ENCODE measurements at places on chromosomes 3 and 15.

DNA sequence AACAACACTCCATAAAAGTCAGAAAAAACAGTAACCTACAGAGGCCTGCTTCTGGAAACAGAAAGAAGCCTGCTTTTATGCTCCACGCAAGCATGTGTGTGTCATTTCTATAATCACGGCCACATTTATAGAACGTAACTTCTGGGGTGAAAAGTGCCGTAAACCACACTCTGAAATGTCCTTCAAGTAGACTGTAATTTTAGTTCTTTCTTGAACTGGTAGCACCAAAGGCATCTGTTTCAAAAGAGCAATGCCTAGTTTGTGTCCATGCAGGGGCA lies 19.5 kb upstream of the CMTM7 start:
- no peak for DNase-seq

GRCh38 chr3:12643010-12643380 lies 20.9 kb downstream of the RAF1 start:
- DNase-seq: no peak

DNA sequence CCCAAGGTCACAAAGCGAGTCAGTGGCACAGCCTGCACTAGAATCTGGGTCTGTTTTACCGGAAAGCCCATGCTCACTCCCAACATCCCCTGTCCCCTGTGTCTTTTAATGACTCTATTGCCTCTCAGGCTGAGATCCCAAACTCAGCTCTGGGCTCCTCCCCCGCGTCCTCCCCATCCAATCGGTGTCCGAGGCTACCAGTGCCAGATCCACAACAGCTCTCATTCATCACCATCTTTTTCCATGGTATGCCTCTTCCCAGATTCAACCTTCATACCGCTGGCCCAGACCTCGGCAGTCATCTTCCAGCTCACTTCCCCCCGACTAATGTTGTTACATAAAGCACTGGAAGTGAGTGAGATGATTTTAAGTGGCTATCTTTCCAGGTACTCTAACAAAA lies 16.1 kb upstream of the KY start:
- no peak for DNase-seq

GRCh38 chr15:92846741-92847140 lies 53.4 kb upstream of the CHD2 start:
- DNase-seq: no peak

- DNase-seq: no peak
Measured at GRCh38 chr3:98136631-98137030, 6.1 kb downstream of the OR5H1 start.

DNA sequence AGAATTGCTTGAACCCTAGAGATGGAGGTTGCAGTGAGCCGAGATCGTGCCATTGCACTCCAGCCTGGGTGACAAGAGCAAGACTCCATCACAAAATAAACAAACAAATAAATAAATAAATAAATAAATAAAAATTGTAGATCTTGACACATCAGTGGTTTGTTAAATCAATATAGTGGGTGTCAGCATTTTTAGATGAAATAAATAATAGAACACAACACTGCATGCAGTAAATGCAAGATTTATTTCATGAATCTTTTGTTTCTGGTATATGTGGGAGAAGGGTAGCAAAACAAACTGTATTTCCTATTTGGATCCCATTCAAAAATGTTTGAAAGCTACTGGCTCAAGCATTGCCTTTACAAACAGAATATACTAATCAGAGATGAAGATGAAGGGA lies 35.6 kb upstream of the CHRM5 start:
- no peak for DNase-seq

GRCh38 chr15:70459312-70459711 lies 304.0 kb downstream of the UACA start:
- DNase-seq: no peak

DNA sequence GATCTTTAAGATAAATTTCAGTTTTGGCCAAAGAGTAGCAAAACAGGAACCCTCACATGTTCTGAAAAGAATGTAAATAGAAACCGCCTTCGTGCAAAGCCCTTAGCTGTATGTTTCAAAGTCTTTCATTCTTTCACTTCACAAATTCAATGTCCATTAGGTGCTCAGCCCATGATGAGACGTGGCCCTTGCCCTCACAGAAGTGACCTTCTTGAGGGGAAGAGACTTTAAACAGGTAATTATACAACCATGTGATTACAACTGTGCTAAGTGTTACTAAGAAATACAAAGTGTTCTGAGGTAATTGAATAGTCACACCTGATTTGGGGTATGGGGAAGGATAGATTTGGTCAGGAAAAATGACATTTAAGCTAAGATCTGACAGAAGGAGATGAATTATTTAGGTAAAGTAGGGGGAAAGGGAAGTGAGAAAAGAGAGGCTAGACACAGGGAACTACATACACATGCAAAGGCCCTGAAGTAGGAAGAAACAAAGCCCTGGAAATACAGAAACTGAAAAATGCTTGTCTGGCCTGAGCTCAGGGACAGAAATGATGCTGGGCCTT lies 19.6 kb downstream of the HSPBAP1 start:
- no peak for DNase-seq

DNA sequence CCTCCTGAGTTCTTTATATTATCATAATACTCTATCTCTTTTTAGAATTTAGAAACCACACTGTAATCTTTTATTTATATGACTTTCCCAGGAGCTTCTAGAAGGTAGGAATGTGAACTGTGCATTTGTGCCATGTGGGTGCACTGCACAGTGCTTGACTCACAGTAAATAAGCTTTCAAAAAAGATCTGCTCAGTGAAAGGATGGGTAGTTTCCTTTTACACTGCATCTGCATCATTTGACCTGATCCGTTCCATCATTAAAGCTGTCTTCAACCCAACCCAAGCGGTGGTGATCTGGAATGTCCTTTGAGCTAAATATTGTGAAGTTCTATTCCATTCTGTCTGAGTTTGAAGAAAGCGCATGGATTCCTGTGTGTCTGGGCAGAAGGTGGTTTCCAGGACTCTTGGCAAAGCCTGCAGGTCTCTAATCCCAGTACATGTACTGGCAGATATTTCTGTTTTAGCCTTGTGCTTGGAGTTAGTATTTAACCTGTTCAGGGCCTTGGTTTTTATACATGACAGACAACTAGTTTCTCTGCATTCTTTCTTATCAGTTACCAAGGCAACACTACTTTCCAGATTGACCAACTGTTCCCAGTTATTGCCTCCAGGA lies 96.7 kb downstream of the DHX30 start:
- DNase-seq: no peak

DNA sequence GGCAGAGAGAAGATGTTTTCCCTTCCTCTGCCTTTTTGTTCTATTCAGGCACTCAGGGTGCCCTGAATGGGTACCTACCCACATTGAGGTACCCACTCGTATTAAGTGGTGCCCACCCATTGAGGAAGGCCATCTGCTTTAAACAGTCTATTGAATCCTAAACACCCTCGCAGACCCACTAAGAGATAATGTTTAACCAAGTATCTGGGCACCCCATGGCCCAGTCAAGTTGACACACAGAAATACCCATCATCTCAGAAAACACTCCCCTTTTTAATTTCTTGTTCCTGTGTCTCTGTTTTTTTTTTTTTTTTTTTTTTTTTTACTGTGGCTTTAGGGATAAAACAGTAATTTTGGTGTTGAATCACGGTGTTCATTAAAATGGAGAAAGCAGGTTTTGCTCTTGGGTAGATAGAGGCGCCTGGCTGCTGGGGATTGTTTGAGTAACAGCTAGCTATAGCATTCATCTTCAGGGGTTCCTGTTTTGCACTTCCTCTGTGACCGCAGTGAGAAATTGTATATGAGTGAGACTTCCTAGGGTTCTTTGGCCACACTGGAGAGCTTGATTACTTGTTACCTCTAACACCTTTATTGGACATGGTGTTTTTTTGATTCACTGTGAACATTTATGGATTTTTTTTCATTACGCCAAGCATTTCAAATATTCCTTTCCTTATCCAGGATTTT lies 259.1 kb downstream of the PTPRG start:
- DNase-seq: no peak

DNA sequence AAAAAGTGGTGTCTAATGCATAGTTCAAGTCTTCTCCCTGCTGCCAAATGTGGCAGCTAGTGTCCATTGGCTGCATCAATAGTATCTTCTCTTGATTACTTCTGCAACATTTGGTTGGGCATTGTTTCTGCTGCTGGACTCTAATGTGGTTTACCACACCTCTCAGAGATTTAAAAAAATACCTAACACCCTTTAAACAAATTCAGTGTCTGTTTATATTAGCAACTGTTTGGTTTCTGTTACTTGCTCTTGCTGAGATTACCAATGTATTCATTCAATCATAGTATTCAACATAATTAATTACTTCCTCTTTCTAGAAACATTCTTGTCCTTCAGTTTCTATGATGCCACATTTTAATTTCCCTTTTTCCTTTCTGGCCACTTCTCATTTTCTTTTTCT lies 20.3 kb upstream of the NECTIN3 start:
- DNase-seq: no peak

DNA sequence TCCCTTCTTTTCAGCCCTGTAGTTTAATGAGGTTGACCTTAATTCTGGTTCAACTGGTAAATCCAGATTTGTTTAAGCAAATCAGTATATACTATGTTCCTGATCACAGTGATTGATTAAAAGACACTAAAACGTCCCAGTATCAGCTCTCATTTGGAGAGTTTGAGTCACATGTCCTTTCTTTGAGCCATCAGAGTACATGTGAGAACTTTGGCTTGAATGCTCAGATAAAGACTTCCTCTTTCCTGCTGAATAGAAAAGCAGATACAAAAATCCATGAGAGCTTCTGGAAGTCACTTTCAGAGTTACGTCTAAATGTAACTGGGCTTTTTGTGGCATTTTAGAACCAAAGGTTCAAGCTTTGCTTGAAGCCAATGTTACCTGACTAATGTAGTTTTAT lies 341.8 kb upstream of the SATB1 start:
- no peak for DNase-seq

GRCh38 chr3:161314836-161315395 lies 56.4 kb downstream of the SPTSSB start:
- DNase-seq: no peak

- DNase-seq: peak; percentile 27
Measured at GRCh38 chr15:50315814-50316630, 39.0 kb downstream of the GABPB1 start.

- no peak for DNase-seq
Measured at GRCh38 chr15:78714890-78715289, 73.9 kb upstream of the CHRNB4 start.

- no peak for DNase-seq
Measured at GRCh38 chr3:97656638-97657037, 107.9 kb upstream of the ARL6 start.

DNA sequence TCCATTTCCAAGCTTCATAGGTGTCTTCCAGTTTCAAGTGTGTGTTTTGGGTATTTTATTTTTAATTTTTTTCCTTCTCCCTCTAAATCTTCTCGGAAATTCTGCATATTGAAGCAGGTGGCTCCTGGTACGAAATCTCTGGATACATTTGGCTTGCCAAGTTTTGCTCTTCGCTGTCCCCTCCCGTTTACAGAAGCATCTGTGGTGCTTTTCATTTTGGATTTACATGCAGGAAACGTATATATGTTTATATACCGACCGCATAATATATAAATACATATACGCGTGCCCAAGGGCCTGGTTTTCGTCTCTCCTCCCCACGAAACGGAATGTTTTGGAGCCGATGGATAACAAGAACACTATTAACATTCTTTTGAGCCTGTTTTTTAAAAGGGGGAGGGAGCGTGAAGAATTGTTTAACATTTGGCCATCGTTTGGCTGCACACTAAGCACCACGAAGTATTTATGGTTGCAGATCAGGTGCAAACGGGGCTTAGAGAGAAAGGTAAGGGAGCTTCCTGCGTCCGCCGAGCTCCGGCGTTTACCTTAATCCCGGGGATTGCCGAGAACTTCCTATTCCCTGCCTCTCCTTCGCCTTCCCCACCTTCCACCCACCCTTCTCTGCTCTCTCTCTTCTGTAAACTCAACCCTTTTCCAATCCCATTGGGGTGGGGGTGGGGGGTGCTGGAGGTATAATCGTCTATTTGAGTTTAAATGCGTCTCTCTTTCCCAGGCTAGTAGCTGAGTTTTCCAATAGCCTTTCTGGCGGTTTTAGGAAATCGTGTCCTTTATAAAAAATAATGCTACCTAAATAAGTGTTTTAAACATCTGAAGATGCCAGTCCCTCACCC lies 1.1 kb upstream of the NLGN1 start:
- no peak for DNase-seq

DNA sequence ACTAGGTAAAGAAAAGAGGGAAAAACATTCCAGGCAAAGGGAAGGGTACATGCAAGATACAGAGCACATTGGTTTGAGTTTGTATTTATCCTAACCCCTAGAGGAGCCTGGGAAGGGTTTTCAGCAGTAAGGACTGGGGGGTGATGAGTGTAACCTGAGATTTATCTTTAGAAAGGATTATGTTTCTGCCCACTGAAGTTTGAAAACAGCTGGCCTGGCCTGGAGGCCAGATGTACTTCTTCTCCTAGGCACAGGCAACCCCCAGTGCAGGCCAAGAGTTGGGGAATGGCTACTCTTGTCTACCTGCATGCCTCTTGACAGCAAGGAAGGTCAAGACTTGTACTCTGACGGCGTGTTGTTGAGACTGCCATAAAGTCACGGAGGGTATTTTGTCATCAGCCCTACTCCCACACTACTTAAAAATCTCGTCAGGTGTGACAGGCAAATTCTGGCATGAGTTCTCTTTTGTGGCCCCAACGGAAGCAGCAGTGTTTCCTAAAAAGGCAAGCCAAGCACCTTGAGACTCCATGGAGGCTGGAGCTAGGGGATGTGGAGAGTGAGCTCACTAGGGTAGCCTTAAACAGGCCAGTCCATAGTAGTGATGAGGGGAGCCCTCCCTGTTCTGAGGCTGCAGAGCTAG lies 241.5 kb upstream of the WNT5A start:
- no peak for DNase-seq

DNA sequence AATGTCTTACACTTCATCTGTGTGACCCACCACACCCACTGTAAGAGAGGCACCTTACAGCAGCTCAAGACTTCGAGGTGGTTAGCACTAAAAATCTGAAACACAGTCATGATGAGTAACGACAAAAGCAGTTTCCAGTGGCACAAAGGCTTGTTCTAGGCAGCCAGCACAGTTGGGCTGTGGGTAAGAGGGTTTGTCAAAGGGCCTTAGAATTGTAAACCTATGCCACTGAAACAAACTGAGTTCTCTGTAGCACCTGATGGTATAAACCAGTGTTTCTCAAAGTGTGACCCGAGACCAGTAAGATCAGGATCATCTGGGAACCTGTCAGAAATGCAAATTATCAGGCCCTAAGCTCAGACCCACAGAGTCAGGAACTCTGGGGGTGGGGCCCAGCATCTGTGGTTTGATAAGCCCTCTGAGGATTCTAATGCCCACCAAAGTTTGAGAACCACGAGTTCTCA lies 36.5 kb downstream of the DAPK2 start:
- no peak for DNase-seq

- no peak for DNase-seq
Measured at GRCh38 chr3:39721076-39721475, 88.3 kb upstream of the MYRIP start.

DNA sequence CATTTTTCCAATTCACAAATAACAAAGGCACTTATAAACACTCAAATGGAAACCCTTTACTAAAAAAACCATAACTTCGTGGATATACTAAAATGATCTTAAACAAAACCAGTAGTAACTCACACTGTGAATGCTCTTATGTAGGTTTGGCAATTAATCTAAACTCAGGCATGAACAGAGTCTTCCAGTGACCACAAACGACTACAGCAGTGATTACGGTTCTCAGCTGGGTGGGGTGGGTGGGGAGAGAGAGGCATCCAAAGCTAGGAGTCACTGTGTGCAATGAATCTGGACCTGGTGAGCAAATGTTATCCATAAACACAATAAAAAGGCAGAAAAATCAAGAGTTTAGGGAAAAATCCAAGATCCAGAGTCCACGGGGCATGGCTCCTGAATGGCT lies 21.3 kb downstream of the SLC12A8 start:
- DNase-seq: no peak

GRCh38 chr15:98730860-98731711 lies 82.7 kb downstream of the IGF1R start:
- DNase-seq: no peak
